Nephron progenitor cell (in vitro differentiated cells): ENCODE measurements at places on chromosomes 5 and 9.

DNA sequence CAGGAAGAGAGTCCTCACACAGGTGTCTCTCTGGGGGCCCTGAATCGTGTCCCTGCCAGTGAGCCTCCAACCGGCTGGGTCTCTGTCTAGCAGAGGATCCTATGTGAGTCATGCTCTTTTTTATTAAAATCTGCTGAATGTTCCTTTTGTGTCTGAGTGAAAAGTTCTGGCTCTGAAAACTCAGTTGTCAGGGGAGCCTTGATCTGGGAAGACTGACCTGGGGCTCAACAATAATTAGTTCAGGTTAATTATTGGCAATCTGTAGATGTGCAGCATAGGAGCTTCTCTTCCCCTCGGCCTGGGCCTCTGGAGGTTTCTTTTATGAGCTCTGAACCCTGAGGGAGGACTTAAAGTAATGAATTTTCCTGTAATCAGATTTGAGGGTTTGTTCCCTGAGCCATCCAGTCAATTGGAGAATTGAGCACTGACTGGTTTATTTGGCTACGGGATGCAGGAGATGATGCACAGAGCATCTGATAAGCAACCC is 45.2 kb downstream of the ALG2 start:
- no peak for DNase-seq

DNA sequence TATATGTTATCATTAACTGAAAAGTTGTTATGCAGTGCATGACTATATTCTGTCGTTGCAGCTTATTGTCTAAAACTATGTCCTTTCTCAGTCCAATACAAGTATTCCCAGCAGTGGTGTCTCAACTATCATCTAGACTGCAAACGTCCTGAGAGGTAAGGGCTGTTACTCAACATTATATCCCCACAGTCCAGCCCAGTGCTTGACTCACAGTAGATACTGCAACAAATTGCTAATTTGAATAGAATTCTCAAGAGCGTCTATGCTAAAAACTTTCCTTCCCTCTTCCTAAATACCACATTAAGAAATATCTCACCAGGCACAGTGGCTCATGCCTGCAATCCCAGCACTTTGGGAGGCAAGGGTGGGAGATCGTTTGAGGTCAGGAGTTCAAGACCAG is 37.7 kb upstream of the PCSK5 start:
- no peak for DNase-seq

GRCh38 chr5:153702265-153702664 is 211.8 kb downstream of the GRIA1 start:
- no peak for DNase-seq

DNA sequence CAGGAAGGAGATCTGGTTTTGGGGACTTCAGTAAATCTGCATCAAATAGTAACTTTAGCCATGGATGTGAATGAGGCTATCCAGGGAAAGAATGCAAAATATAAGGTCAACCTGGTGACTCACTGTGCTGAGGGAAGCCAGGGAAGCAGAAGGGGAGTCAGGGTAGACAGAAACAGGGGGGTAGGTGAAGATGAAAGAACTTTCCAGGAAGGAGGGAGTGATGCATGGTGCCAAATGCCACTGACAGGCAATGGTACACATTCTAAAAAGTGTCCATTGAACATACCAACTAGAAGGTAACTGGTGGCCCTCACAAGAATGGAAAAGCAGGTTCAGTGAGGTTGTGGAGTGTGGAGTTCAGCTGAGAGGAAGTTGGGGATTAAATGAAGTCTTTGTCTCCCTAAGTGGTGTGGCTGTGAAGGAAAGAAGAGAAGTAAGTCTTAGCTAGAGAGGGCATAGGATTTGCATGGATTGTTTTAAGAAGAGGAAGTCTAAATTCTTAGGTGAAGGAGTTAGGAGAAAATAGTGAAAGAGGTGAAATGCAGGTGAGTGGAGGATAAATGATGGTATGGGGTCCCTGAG is 35.5 kb downstream of the PALM2AKAP2 start:
- no peak for DNase-seq

GRCh38 chr5:81121836-81122630 is 111.1 kb upstream of the CKMT2 start:
- no peak for DNase-seq
